Stimulated activated CD8-positive, alpha-beta memory T cell treated with anti-CD3 and anti-CD28 coated beads, Interleukin-4, amount 100 ng/mL, for 24 hours (primary cell): ENCODE measurements at places on chromosomes 16 and 17.

- no peak for DNase-seq
Observed at GRCh38 chr17:76635039-76635438, 8.5 kb downstream of the ST6GALNAC1 start.

GRCh38 chr17:76250141-76250540, 9.8 kb upstream of the RNF157 start:
- no peak for DNase-seq

DNA sequence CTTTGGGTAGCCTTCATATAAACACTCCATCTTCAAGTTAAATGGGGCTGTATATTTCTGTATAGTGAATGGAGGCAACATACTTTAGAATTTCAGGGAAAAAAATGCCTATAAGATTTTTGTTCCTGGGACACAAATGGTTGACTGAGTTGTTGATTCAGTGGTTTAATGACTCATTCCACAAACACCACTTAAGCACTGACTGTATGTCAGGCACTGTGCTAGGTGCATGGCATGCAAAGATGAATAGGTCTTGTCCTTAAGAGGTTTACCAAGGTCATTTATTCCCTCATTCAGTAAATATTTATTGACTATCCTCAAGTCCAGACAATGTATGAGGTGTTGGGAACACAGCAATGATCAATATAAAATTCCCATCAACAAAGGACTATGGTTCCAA, 417.1 kb downstream of the CA10 start:
- no peak for DNase-seq

- DNase-seq: no peak
Observed at GRCh38 chr16:12168074-12169000, 191.8 kb downstream of the SNX29 start.

DNA sequence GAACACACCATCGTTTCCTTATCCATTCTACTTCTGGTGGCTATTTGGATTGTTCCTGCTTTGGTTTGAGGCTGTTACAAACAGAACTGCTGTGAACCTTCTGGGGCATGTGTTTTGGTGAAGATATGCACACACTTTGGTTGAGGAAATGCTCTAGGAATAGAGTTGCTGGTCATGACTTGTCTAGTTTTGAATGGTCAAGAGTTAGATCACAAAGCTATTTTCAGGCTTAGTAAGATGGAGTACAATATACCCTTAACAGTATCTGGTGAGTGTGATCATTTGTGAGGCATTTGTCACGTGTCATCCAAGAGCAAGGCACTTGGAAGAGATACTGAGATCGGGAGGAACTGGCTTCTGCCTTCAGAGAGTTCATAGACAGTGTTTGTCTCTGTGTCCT, 47.0 kb upstream of the CACNG5 start:
- DNase-seq: no peak

GRCh38 chr17:49748791-49749190, 15.1 kb downstream of the FAM117A start:
- peak; percentile 44 for DNase-seq
